ENCODE measurements at places on chromosomes 3 and 15. TPM values are rescaled to one million over a fixed set of nuclear protein-coding genes. Genes with fewer than 3 reads are reported as not detected.

DNA sequence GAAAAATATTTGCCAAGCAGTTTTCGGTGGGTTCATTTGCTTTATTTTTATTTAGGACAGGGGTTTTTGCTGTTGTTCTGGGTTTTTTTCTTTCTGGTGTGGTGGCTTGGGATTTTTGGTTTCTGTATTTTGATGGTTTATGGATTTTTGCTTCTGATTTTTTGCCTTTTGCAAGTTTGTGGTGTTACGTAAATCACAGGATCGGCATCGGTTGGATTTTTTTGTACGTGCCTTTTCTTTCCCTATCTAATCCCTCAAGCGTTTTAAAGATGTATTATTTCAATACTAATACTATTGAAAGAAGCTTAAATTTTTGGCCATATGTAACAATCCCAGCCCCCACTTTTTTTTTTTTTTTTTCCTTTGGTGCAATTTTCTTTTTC is 782 bp upstream of the BCL6 start:
- H3K27ac ChIP-seq, result peak overlapping the region; percentile 93
- H3K4me3 ChIP-seq, result peak overlapping the region; percentile 95
- H3K27me3 ChIP-seq, result no peaks in the 10 kb centered on the region
- H3K36me3 ChIP-seq, result no peaks in the 10 kb centered on the region
- DNase-seq, result no peak
- peaks cover 2% of the 10 kb centered on the region for H3K4me1 ChIP-seq

GRCh38 chr3:47362701-47363100 is 18.1 kb upstream of the PTPN23 start:
- H3K27me3 ChIP-seq, result no peaks in the 10 kb centered on the region
- no peak overlapping the region for H3K27ac ChIP-seq
- H3K36me3 ChIP-seq, result no peaks in the 10 kb centered on the region

- no peaks in the 10 kb centered on the region for H3K27me3 ChIP-seq
- H3K4me1 ChIP-seq, result peaks cover 2% of the 10 kb centered on the region
- peaks cover 2% of the 10 kb centered on the region for H3K36me3 ChIP-seq
- H3K4me3 ChIP-seq, result peak overlapping the region; percentile 66
- no peak overlapping the region for H3K27ac ChIP-seq
Observed at GRCh38 chr15:34436956-34437442, 609 bp downstream of the GOLGA8A start.

DNA sequence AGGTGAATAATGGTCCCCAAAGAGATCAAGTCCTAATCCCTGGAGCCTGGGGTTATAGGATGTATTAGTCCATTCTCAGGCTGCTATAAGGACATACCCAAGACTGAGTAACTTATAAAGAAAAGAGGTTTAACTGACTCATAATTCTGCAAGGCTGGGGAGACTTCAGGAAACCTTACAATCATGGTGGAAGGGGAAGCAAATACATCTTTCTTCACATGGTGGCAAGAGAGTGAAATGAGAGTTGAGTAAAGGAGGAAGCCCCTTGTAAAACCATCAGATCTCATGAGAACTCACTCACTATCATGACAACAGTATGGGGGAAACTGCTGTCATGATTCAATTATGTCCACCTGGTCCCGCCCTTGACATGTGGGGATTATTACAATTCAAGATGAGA is 142.9 kb upstream of the ANKRD28 start:
- no peak for DNase-seq
- no peak overlapping the region for H3K4me3 ChIP-seq
- H3K36me3 ChIP-seq, result no peaks in the 10 kb centered on the region
- H3K4me1 ChIP-seq, result no peaks in the 10 kb centered on the region
- peaks cover 3% of the 10 kb centered on the region for H3K27me3 ChIP-seq

NGRN gene
- total RNA-seq, result 96.8 TPM

- H3K4me3 ChIP-seq, result peak overlapping the region; percentile 98
- H3K36me3 ChIP-seq, result peaks cover 1% of the 10 kb centered on the region
- H3K4me1 ChIP-seq, result peaks cover 7% of the 10 kb centered on the region
- H3K27me3 ChIP-seq, result no peaks in the 10 kb centered on the region
- DNase-seq, result peak; percentile 94
Observed at GRCh38 chr3:57596495-57597126, 533 bp downstream of the ARF4 start.

- peaks cover 3% of the 10 kb centered on the region for H3K4me1 ChIP-seq
- no peaks in the 10 kb centered on the region for H3K36me3 ChIP-seq
- DNase-seq, result no peak
Observed at GRCh38 chr3:29608414-29609327, 327.8 kb downstream of the RBMS3 start.

- H3K4me3 ChIP-seq, result no peak overlapping the region
- no peaks in the 10 kb centered on the region for H3K27me3 ChIP-seq
- no peaks in the 10 kb centered on the region for H3K4me1 ChIP-seq
- DNase-seq, result no peak
- H3K36me3 ChIP-seq, result no peaks in the 10 kb centered on the region
Observed at GRCh38 chr3:190444006-190444405, 5.7 kb downstream of the TMEM207 start.

SLC51B gene
- 0.51 TPM for total RNA-seq

RARRES1 gene
- total RNA-seq, result 93.3 TPM

GRCh38 chr3:118618247-118619040 is 416.2 kb downstream of the IGSF11 start:
- no peak overlapping the region for H3K4me3 ChIP-seq
- H3K27ac ChIP-seq, result no peak overlapping the region
- DNase-seq, result no peak
- H3K4me1 ChIP-seq, result no peaks in the 10 kb centered on the region

CPEB1 gene
- total RNA-seq, result 62.3 TPM

GRCh38 chr3:74529145-74529544 is 85.3 kb downstream of the CNTN3 start:
- H3K4me3 ChIP-seq, result no peak overlapping the region
- no peaks in the 10 kb centered on the region for H3K36me3 ChIP-seq
- H3K27ac ChIP-seq, result no peak overlapping the region
- no peak for DNase-seq
- no peaks in the 10 kb centered on the region for H3K27me3 ChIP-seq

DNA sequence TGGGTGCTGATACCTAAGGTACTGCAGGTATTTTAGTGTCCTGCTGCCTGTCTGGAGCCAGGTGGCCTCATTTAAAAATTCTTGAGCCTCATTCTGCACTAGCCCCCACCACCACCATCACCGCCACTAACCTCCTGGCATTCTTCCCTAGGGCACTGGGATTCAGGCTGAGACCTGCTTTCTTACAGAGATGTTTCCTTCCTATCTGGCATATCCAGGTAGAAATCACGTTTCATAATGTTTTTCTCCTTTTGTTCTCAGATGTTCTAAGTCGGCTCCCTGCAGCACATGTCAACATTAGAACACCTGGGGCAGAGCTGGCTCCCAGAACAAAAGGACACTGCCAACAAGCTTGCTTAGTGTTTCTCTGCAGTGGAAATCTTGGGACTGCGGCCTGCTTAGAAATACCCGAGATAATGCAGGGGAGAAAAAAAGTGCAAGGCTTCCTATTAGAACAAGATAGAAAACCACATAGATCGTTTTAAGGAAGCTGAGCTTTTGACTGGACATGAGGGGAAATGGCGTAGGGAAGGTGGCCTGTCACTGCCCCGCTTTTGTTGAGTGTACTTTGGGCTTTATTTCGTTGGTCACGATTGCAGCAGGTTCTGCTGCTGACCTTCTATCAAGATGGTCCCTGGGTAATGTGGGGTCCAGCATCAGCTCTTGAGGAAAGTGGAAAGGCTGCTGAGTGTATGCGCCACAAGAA is 59.6 kb upstream of the PPARG start:
- DNase-seq, result no peak
- no peaks in the 10 kb centered on the region for H3K27me3 ChIP-seq
- H3K4me1 ChIP-seq, result peaks cover 5% of the 10 kb centered on the region
- H3K36me3 ChIP-seq, result no peaks in the 10 kb centered on the region
- H3K27ac ChIP-seq, result no peak overlapping the region
- H3K4me3 ChIP-seq, result no peak overlapping the region

GRCh38 chr3:172939651-172940293 is 189.2 kb downstream of the ECT2 start:
- no peak overlapping the region for H3K27ac ChIP-seq
- no peaks in the 10 kb centered on the region for H3K36me3 ChIP-seq
- H3K4me3 ChIP-seq, result no peak overlapping the region
- H3K27me3 ChIP-seq, result no peaks in the 10 kb centered on the region
- H3K4me1 ChIP-seq, result no peaks in the 10 kb centered on the region

- H3K4me3 ChIP-seq, result no peak overlapping the region
- H3K27ac ChIP-seq, result no peak overlapping the region
- no peaks in the 10 kb centered on the region for H3K4me1 ChIP-seq
- H3K27me3 ChIP-seq, result no peaks in the 10 kb centered on the region
- H3K36me3 ChIP-seq, result no peaks in the 10 kb centered on the region
Observed at GRCh38 chr3:7764115-7764514, 737.5 kb upstream of the LMCD1 start.

DNA sequence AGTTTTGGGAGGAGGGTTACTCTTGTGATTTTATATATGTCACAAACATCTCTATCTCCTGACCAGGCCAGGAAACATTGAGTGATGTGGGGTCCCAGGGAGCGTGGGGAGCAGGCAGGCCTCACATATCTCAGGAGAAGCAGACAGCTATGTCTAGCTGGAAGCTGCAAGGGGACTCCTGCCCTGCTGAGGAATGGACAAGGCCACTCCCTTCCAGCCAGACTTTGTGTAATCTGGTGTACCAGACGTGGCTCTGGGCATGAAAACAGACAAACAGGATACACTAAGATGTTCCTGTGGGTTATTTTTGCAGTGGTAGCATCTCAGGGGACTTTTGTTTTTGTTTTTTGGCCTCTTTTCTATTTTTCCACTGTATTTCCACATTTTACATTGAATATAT is 23.2 kb downstream of the CYP8B1 start:
- H3K27me3 ChIP-seq, result peaks cover 6% of the 10 kb centered on the region
- no peak overlapping the region for H3K4me3 ChIP-seq
- H3K27ac ChIP-seq, result no peak overlapping the region
- H3K36me3 ChIP-seq, result no peaks in the 10 kb centered on the region
- H3K4me1 ChIP-seq, result no peaks in the 10 kb centered on the region

CHDH gene
- 0.77 TPM for total RNA-seq

DNA sequence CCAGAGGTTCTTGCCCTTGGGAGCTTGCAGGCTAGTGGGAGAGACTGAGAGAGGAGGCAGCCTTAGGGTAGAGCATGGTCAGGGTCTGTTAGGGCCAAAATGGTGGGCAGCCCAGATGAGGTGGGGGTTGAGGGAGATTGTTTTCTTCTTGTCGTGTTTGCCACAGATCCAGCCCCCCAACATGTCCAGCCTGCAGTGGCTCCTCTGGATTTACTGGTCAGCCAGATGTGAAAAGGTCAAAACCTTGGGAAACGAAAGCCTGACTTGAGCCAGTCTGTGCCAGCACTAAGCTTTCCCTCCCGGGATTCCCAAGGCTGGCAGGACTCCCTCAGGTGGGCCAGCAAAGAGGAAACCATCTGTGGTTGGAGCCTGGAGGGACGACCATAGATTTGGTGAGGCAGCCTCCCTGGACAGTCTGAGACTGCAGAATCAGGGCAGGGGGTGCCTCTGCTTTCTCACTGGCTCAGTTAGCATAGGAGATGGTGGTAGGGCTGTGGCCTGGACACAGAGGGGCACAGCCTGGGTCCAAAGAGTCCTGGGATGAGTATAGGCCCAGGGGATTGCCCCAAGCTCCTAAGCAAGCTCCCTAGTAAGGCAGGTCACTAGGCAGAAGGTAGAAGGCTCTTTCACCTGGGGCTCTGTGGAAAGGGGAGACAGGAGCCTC is 51.2 kb upstream of the PRR23C start:
- no peaks in the 10 kb centered on the region for H3K4me1 ChIP-seq
- H3K27ac ChIP-seq, result no peak overlapping the region
- H3K36me3 ChIP-seq, result no peaks in the 10 kb centered on the region
- no peak for DNase-seq
- no peak overlapping the region for H3K4me3 ChIP-seq

- no peaks in the 10 kb centered on the region for H3K36me3 ChIP-seq
- no peaks in the 10 kb centered on the region for H3K4me1 ChIP-seq
- no peaks in the 10 kb centered on the region for H3K27me3 ChIP-seq
- no peak overlapping the region for H3K4me3 ChIP-seq
- H3K27ac ChIP-seq, result no peak overlapping the region
Observed at GRCh38 chr3:95235916-95236315, 1173.1 kb downstream of the NSUN3 start.

Data from fibroblast of lung (primary cell).